ENCODE measurements at places on chromosomes 6 and 20.

DNA sequence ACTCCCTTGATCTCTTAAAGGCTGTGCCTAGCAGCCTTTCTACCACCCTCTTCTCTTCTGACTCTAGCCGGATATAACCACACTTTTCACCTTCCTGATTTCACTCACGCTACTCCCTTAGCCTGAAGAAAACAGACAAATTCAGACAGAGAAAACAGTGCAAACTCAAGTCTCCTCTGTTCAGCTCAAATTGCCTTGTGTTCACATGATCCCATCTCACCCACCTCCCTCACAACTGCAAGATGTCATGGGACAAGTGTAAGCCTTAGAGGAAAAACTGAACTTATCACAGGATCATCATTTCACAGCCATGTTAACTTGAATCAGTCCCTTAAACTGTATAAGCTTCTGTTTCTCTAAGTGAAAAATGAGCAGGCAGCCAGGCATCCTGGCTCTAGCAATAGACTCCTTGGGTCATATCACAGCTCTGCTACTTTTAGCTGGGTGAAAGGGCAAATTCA lies 66.5 kb upstream of the TENT5A start:
- no peak for DNase-seq

DNA sequence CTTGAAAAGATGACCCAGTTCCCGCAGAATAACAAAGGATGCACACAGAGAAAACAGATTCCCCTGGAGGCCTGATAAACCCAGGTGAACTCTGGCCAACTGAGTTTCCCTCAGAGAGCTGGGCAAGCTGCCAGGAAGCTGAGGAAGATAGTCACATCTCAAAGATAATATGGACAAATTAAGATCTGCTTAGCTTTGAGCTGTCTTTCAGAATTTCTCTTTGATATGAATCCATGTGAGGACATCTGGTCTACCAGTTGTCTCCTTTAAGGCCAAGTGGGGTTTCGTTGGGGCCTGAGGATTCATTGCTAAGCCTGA lies 59.5 kb downstream of the ID4 start:
- DNase-seq: no peak

DNA sequence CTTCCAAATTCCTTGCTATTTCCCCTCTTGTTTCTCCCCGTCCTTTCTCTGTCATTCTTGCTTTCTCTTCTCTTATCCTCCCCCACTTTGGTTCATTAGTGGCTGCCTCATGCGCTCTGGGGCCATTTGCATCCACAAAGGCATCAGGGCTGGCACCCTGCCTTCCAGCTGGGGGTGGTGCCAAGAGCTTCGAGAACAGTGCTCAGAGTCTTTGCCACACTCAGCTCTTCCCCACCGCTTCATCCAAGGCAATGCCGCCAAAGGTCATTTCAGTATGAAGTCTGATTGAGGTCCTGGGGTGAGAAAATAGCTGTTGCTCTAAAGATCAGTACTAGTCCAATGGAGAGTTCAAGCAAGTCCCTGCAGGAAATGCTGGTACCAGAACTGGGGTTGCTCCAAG lies 22.7 kb downstream of the OLIG3 start:
- DNase-seq: no peak

DNA sequence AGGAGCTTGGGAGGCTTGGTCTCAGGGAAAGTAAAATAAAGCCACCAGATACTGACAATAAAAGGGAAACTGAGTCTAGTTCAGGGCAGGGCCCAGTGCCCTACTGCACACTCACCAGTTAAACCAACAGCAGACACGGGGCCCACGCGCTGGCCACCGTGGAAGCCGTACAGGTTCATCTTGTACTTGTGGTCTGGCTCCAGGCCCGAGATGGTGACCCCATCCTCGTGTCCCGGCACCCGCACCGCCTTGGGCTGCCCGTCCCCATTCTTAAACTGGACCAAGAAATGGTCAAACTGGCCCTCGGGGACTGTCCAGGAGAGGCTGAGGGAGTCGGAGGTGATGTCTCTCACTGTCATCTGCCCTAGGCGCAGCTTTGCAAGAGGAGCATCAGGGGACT lies 26.5 kb downstream of the CYP21A2 start:
- DNase-seq: no peak

DNA sequence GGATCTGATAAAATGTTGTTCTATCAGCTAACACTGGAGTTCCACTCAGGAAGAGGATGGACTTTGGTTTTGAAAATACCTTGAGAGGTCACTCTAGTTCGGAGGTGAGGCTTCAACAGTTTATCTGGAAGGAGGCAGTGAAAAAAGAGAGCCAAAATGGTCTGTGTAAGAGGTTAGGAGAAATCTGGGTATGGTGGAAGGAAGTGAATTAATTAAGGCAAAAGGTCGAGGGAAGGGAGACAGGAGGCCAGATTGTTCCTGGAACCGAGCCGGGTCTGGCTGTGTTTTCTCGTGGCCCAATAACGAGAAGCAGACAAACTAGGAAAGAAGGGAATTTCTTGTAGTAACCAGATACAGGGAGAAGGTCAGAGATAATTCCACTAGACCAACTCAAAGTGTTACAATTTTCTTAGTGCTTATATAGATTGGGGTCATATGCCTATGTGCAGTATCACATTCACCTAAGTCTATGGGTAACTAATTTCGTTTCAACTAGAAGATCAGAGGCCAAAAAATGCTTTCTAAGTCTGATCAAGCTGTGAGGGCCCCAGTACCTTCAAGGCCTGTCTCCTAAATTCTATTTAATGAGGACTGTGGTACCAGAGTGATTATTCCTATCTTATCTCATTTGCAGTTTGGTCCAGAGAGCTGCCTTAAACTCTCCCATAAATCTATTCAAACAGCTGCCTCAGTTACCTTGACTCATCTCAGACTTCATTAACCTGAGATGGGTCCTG lies 96.0 kb upstream of the SNX9 start:
- no peak for DNase-seq

GRCh38 chr6:30162265-30163089 lies 869 bp upstream of the TRIM15 start:
- DNase-seq: no peak

DNA sequence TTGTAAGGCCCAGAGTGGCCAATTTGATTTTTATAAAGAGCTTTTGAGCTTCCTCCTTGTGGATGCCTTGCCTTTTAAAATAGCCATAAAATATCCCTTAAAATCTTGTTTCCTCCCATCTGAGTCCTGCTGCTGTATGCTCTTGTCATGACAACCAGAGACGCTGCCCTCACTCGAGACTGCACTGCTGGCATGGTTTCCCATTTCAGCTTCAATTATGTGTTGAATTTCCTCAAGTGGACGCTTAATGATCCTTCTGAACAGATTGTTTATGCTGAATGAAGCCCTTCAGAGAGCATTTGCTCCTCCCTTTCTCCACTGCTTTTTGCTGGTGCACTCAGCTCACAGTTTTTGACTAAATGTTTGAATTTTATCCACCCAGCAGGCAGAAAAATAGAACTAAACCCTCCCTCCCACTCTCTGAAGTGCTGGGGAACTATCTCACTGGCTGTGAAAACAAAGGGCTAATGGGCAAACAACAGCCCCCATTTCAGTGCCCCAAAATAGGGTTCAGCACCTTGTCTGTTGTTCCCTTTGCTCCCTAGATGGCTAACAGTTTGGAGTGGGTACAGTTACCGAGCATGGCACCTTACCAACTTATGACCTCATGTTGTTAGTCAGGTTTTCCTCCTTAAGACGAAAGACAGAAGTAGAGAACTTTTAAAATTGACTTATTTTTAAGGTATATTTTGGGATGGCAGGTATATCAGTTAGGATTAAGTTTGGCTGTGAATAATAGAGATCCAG lies 45.5 kb upstream of the RNF8 start:
- DNase-seq: peak; percentile 87

DNA sequence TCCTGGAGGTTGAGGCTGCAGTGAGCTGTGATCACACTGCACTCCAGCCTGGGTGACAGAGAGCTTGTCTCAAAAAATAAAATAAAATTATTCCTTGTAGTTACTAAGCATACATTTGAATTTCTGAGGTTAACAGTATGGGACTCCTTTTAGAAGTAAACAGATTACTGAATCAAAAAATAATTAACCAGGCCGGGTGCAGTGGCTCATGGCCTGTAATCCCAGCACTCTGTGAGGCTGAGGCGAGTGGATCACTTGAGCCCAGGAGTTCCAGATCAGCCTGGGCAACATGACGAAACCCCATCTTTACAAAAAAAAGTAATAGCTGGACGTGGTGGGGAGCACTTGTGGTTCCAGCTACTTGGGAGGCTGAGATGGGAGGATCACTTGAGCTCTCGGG lies 22.1 kb upstream of the EEF1A1 start:
- no peak for DNase-seq

DNA sequence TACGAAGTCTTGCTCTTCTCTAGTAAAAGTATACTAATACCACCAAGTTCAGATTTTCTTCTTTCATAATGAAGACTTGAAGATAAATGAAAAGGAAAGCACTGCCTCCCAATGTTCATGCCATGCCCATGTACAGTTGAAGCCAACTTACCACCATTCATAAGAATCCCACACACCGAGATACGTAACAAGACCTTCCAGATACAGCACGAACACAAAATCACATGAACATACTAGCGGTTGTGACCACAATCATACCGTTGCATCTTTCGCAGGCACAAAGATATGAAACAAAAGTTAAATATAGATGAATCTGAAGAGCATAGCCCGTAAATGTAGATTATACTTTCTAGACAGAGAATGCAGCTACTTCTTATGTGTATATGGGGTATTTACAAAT lies 412.5 kb downstream of the CBLN4 start:
- DNase-seq: no peak

DNA sequence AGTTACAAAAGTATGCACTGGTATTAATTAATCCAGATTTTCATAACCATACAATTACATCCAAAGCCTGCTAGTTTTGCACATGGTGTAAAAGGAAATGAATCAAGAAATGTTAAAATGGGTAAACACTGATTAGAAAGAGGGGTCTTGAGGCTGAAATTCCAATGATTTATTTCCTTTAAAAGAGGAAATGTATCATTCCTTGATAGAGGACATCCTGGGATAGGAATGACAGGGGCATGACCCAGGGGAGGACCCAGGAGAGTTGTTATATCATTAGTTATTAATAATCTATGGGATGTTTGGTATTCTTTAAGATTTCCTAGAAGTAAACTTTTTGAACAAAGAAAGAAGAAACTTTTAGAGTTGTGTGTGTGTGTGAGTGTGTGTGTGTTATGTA lies 18.2 kb downstream of the AK9 start:
- DNase-seq: no peak

DNA sequence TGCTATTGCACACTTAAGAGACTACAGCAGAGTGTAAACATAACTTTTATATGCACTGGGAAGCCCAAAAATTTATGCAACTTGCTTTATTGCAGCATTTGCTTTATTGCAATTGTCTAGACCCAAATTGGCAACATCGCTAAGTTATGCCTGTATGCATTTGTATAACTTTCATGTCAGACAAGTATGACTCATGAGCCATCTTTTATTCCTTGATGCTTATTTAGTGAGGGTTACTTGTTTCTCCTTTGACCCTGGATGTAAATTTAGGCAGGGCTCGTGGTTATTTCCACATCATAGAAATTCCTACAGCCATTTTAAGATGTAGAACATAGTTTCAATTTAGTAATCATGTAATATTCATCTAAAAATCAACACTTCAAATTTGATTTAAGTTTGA lies 130.3 kb upstream of the LY86 start:
- DNase-seq: no peak

DNA sequence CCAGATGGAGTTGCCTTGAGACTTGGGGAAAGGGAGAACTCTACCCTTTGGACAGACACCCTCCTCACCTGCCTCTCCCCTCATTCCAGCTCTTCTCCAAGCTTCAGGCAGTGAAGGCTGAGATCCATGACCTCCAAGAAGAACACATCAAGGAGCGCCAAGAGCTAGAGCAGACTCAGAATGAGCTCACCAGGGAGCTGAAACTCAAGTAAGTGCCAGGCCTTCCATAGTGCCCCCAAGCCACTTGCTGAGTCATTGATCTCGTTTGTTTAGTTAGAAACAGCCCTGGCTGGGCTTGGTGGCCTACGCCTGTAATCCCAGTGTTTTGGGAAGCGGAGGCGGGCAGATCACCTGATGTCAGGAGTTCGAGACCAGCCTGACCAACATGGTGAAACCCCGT lies 39.2 kb downstream of the KIF3B start:
- no peak for DNase-seq
